ENCODE measurements at places on chromosomes 7 and 10.

DNA sequence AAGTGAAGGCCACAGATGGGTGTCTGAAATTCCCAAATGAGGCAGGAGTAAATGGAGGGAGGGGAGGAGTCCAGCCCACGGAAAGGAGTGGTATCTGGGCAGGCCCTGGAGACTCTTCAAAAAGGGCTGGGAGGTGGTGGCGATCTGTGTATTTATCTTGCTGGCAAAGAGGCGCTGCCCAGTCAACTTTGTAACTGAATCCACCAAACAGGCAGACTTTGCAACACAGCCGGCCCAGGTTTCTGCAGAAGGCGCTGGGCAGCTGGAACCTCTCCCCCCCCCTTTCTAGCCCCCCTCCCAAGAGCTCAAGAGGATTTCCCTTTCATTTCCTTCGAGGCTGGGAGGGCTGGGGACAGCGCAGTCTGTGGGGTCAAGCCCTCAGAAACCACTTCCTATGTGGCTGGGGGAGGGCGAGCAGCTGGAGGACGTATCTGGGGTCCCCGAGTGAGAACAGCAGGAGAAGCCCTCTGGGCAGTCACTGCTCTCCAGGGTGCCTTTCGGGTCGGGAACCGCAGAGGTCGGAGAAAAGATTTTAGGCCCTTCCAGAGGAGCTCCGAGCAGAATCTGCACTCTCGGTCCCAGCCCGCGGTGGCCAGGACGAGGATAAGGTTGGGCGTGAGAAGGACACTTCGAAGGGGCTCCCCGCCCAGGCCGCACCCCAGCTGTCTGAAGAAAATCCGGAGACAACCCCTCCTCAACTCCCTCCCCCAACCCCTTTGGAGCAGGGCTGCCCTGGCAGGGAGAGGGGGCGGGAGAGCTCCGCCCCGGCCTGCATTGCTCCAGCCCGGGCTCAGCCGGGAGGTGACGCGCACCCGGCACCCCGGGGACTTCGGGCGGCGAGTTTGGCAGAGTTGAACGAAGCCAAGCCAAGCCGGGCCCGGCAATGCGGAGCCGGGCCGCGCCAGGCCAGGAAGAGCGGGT lies 965 bp downstream of the ZCCHC24 start:
- DNase-seq: peak; percentile 51

- no peak for DNase-seq
Measured at GRCh38 chr7:36749282-36749960, 25.1 kb upstream of the AOAH start.

DNA sequence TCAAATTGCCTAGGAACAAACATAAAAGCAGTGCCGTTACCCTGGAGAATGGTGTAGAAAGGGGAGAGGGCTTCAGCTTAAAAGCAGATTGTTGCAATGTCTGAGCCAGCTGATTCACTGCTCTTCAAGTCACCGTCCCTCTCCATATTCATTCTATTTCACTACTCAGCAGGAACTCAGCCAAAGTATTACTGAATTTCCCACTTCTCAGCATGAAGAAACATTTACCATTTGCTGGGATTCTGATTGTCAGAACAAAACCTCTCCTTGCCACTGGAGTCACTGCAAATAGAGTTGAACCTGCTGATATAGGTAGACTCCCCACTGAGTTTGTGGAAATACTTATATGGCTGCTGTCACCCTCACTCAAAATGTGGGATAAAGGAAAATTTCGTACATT lies 71.7 kb downstream of the PPP1R17 start:
- no peak for DNase-seq

DNA sequence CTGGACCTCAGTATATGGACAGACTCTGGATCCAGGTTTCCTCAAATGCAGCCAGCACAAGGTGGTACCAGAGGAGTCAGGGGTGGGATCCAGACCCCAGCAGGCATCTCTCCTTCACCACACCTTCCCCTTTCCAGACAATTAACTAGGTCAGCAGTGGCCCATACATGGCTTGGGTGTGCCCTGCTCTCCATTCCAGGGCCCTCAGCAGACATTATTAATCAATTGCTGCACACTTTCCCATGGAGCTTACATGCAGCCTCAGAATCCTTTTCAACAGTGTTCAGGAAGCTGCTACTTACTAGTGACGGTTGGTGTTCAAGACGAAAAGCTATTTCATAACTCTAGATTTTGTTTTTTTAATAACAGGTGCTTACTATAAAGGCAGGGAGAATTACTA lies 6.0 kb downstream of the COL13A1 start:
- DNase-seq: no peak

DNA sequence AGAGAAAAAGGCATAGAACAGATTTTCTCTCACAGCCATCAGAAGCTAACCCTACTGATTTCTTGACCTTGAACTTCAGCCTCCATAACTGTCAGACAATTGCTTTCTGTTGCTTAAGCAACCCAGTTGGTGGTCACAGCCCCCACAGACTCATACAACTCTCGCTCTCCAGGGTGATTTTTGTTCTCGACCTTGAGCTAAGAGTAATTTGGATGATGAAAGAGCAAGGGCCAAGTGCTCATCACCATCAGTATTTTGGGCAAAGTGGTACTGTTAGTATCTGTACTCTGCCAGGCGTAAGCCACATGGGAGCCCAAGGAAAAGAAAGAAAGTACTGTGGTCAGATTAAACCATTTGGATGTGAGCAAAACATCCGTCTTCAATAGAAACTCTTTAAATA lies 81.9 kb downstream of the AOAH start:
- DNase-seq: no peak

GRCh38 chr7:15430911-15431310 lies 130.9 kb downstream of the AGMO start:
- no peak for DNase-seq

- no peak for DNase-seq
Measured at GRCh38 chr10:11150879-11151415, 133.3 kb downstream of the CELF2 start.

DNA sequence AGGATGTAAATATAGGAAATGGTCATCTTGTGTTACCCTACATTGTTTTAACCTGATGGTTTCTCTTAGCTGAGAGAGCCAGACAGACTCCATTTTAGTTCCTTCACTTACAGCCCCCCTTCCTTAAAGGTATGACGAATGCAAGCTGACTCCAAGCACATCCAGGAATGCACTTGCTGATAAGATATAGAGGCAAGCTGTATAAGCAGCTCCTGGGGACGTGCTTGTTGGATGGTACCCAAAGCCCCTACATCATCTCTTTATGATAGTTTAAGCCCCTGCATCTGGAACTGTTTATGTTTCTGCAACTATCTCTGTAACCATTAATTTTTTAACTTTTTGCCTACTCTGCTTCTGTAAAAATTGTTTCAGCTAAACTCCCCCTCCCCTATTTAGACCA lies 41.7 kb downstream of the ZNF25 start:
- no peak for DNase-seq

- no peak for DNase-seq
Measured at GRCh38 chr7:114312649-114313048, 102.0 kb upstream of the FOXP2 start.

DNA sequence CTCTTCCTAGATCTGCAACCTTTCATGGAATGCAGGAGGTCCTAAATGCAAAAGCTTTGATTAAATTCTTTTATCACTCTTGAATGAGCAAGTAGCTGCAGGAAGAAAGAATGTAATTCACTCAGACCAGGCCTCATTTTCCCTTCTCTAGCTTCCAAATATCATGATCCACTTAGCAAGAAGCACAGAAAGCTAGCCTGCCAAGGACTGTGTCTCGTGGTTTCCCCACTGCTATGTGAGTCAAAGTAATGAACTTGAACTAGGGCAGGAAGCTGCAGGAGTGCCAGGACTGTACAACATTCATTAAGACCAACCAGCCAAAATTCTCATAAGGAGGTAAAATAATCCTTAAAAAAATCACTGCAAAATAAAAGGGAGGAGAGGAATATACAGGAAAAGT lies 379.2 kb downstream of the CALN1 start:
- DNase-seq: no peak

GRCh38 chr7:80027611-80028173 lies 106.9 kb upstream of the GNAI1 start:
- no peak for DNase-seq

- DNase-seq: no peak
Measured at GRCh38 chr10:97851341-97852001, 1.8 kb downstream of the GOLGA7B start.

DNA sequence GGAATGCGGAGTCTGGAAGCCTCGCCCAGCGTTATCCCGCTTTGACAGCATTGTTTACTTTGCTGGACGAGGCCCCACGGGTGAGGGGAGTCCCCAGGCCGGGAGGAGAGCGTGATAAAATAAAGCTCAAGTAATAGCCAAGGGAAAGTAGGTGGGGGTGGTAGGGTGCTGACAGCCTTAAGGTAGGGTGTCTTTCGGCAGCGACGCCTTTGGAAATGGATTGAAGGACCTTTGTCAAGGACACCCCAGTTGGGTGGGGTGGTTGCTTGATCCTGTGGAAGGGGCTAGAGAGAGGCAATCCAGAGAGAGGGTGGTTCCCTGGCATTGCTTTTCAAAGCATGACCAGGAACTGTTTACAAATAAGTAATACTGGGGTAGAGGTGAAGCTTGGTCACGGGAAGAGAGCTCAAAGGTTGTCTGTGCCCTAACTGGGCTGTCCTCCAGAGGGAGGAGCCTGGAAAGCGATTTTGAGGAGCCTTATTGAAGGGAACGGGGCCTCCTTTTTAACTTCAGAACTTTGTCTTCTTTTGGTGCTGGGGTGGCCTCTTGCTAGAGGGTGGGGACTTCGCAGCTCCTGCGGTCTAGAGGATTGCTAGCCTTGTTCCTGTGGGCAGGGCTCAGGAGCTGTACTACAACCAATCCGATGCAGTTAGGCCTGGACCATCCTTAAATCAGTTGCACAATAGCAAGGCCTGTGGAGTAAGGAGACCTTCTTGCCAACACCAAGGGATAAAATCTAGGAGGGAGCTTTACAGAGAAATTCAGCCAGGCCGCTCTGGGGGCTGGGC lies 1.3 kb downstream of the EIF4EBP2 start:
- peak; percentile 74 for DNase-seq

DNA sequence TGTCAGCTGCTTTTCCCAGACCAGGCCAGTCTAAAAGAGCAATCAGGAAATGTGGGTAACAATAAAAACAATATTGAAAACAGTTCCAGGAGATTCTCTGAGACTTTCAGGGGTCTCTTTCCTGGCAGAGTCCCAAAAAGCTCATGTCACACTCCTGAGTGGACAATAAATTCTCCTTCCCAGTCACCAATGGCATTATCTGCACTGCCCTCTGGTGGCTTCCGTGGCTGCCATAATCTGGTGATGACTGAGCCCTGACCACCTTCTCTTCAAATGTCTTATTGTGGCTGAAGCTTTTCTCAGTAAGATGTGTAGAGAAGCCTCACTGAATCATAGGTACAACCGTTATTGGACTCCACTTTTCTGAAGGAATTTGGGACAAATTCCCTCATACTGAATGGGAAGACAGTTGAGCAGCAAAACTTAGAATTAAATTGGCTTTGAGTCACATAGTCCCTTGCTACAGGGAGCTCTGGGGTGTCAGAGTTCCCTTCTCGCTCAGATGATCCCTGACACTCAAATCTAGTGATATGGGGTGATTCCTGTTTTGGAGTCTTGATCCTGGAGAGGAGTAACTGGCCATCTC lies 24.4 kb upstream of the ASAH2 start:
- DNase-seq: peak; percentile 63

GRCh38 chr10:69400936-69401335 lies 15.8 kb downstream of the TACR2 start:
- DNase-seq: no peak

Measured in GM12865 (cell line).